ENCODE measurements at places on chromosomes 7 and 10. TPM values are rescaled to one million over a fixed set of nuclear protein-coding genes. Genes with fewer than 3 reads are reported as not detected.

- no peak for DNase-seq
- no peaks in the 10 kb centered on the region for H3K27me3 ChIP-seq
- no peak overlapping the region for H3K4me3 ChIP-seq
- no peaks in the 10 kb centered on the region for H3K4me1 ChIP-seq
Measured at GRCh38 chr7:102927312-102927933, 14.6 kb downstream of the LRRC17 start.

Gene DENND2A
- 19.9 TPM for total RNA-seq

Gene PKD2L1
- total RNA-seq: 1.9 TPM

Gene CYP2C19
- 7.8 TPM for total RNA-seq

Gene EFCAB10
- total RNA-seq: not detected

Gene FAM237B
- total RNA-seq: not detected

Gene SPDYE1
- total RNA-seq: not detected

Gene EGR2
- total RNA-seq: not detected

Gene FAM25A
- not detected for total RNA-seq
